ENCODE measurements at places on chromosomes 13 and 19.

GRCh38 chr13:93624311-93624777 lies 397.7 kb downstream of the GPC6 start:
- DNase-seq, result no peak

DNA sequence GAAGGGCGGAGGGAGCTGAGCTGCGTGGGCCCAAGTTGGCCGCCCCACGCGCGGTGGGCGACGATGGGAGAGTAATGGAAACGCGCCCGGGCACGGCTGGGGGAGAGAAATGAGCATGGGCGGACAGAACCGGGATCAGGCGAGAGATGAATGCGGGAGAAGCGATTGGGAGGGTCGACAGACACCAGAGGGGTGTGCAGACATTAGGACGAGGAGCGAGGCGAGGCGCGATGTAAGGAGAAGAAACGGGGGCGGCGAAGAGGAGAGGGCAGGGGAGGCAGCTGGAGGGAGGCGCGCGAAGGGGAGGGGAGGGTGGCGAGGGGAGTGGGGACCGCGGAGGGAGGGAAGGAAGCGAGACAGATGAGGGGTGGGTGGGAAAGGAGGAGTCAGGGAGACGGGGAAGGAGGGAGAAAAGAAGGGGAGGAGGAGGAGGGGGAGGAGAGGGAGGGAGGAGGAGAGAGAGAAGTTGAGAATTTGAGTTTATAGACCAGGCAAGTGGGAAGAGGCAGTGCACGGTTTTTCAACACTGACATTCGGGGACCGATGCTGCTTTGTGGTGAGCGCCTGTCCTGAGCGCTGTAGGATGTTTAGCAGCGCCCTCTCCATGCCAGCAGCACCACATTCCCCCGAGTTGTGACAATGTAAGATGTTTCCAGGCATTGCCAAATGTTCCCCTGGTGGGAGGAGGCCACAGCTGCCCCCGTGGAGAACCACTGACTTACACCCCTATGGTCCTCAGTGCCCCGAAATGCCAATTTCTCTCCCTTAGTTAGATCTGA lies at the start of gene SHISA7:
Gene SHISA7, minus strand, starts transcription at position 256 of the 779 bp plus-strand sequence. CDS start 437 bp downstream, outside the sequence.
- DNase-seq, result no peak

DNA sequence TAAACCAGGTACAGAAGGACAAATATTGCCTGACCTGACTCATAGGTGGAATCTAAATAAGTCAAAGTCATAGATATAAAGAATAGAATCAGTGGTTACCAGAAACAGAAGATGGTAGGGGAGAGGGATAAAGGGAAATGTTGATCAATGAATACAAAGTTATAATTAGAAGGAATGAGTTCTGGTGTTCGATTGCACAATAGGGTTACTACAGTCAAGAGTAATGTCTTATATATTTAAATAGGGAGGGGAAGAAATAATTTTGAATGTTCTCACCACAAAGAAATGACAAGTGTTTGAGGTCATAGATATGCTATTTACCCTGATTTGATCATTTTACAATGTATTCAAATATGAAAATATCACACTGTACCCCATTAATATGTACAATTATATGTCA lies 1541.2 kb downstream of the SLITRK1 start:
- DNase-seq, result no peak

DNA sequence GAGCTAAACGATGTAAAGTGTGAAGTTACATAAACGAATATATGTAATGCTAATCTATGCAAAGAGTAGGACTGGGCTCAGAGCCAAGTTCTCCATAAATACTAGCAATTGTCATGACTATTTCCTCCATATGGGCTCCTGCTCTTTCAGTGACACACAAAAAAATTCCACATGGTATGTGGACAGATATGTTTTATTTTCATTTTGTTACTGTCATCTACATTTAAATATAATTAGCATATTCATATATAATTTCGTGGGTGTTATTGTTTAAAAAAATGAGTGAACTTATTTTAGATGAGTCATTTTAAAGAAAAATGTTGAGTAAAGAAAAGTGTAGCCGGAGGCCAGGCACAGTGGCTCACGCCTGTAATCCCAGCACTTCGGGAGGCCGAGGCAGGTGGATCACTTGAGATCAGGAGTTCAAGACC lies 5.0 kb upstream of the IGSF23 start:
- DNase-seq, result no peak

- no peak for DNase-seq
These were observed 189.0 kb downstream of the LMO7 start for GRCh38 chr13:75825161-75825560.

GRCh38 chr19:3105641-3106508 lies 11.7 kb downstream of the GNA11 start:
- DNase-seq, result no peak

GRCh38 chr19:926323-926588 lies 421 bp downstream of the ARID3A start:
- no peak for DNase-seq

DNA sequence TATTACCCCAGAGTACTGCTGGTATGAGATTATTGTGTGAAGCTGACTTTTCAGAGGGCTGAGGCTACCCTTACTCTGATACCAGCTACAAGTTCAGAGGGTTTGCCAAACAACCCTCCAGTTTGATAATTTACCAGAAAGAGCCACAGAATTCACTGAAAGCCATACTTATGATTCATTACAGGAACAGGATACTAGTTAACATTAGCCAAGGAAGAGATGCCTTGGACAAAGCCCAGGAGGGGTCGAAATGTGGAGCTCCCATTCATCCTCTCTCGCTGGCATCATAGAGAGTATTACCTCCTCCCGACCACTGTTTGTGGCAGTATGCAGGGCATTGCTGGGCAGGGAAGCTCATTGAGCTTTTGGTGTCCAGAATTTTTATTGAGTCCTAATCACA lies 364.3 kb downstream of the KCNRG start:
- no peak for DNase-seq

DNA sequence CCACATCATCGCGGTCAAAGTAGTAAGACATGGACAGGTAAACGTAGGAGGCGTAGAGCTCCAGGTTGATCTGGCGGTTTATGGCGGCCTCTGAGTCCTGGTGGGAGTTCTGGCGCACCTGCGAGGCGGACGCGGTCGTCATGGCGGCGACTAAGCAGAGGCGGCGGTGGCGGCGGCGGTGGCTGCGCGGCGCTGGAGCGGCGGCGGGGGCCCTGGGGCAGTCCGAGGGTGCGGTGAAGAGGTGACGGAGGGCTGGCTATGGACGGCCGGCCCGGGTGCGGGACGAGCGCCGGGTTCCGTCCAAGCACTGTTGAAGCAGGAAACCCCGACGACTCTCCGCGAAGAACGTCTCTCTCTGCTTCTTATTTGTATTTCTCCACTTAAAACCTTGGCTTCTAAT lies 484.3 kb upstream of the SGCG start:
- no peak for DNase-seq

- DNase-seq, result no peak
These were observed 393.7 kb downstream of the NDFIP2 start for GRCh38 chr13:79874396-79875360.
